ENCODE measurements at places on chromosomes 4 and X.

- DNase-seq, result no peak
Measured at GRCh38 chrX:29762006-29762405, 453.4 kb upstream of the MAGEB2 start.

DNA sequence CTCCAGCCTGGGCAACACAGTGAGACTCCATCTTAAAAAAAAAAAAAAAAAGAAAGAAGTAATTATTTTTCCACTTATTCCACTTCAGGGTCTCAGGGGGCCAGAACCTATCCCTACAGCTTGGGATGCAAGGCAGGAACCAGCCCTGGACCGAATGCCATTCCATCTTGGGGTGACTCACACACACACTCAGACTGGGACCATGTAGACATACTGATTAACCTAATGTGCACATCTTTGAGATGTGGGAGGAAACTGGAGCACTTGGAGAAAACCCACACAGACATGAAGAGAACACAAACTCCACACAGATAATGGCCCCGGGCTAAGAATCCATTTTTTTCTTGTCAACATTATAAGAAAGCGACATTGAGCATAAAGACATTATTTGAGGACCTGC, 132.5 kb downstream of the PTTG2 start:
- no peak for DNase-seq

GRCh38 chrX:40733706-40734105, 1.6 kb downstream of the MED14 start:
- DNase-seq, result no peak

DNA sequence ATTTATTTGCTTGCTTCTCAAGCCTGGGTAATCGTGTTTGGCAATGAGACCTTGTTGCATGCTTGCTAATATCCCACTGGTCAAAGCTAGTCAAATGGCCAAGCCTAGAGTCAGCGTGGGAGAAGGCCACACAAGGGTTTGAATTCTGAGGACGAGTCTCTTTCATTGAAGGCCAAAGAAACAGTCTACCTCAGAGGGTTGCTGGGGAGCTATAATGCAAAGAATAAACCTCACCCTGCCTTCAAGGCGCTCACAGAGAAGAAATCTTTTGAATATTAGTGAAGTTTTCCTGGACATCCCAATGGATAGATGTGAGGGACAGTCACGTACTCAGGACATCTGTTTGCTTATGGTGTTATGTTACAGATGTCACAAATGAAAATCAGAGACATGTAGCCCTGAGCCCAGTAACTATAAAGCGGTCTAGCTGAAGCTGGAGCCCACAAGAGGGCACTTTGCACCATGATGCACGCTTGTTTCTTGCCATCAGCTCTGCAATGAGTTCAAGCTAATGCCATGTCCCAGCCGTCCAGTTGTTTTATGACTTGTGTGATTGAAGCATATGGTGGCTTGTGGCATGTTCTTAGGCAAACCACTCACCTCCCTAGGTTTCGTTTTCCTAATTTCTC, 1.1 kb upstream of the TLR3 start:
- no peak for DNase-seq

DNA sequence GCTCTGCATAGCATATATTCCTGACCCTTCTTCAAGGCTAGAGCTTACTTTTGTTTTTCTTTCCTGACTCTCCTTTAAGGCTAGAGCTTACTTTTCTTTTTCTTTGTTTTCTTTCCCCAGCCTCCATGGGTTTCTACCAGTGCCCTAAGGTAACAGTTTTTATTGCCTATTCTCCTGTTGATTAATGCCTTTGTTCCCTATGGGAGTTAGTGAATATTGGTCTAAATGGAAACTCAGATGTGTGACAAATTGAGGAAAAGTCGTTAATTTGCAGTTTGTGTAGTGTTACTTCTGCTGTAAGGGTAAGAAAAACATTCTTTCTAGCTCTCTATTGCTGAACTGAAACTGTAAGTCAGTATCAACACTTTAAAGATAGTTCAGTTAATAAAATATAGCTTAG, 358.7 kb downstream of the IL15 start:
- no peak for DNase-seq

GRCh38 chr4:81723927-81724587, 252.3 kb upstream of the RASGEF1B start:
- DNase-seq, result no peak

- DNase-seq, result no peak
Measured at GRCh38 chrX:107630031-107630689, 1.9 kb downstream of the PRPS1 start.

GRCh38 chr4:88276952-88277710, 7.2 kb downstream of the PPM1K start:
- no peak for DNase-seq

GRCh38 chr4:37927434-37927833, 32.8 kb upstream of the PTTG2 start:
- no peak for DNase-seq

- no peak for DNase-seq
Measured at GRCh38 chr4:119897260-119897659, 169.4 kb downstream of the MAD2L1 start.

DNA sequence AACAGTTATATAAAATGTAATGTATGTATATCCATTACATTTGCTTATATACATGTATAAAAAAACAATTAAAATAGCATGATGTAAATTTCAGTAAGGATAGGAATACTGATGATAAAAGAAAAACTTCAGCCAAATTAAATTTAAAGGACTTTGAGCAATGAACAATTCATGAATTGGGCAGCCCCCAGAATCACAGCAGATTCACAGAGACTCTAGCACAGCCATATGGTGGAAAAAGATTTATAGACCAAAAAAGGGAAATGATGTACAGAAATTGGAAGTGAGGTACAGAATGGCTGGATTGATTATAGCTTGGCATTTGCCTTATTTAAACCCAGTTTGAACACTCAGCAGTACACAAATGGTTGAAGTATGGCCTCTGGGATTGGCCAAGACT, 34.7 kb upstream of the RAB40AL start:
- DNase-seq, result no peak
